ENCODE measurements at places on chromosomes 6 and 20. TPM values are rescaled to one million over a fixed set of nuclear protein-coding genes. Genes with fewer than 3 reads are reported as not detected.
A peak's percentile ranks its signal among the peaks of the same experiment; 100 is the strongest.

DNA sequence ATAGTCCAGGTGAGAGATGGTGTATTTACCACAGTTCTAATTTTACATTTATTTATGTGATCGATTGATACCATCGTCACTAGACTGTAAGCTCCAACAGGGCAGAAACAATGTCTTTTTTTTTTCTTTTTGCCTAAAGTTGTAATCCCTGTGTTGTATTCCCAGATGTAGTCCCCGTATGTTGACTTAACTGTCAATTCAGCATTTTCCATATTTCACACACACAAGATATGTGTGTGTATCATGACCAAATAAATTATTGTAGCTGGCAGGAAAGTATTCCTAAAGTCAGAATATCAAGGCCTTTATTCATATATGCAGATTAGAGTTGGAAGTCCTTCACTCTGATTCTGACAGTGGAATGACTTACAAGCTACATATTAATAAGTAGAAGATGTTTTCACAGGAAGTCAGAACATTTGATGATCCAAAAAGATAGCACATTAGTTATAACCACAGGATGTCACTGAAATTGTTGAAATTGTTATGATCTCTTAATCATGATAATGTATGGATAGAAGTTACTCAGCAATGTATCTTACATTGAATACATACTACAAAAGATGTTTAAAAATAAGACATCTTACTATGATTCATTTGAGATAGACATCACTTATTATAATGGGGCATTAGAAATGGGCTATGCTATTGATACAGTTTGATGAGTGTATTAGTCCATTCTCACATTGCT is 10.6 kb downstream of the RNF182 start:
- H3K27ac ChIP-seq = no peak overlapping the region
- no peak overlapping the region for H3K4me3 ChIP-seq
- no peaks in the 10 kb centered on the region for H3K36me3 ChIP-seq
- H3K27me3 ChIP-seq = peaks cover 29% of the 10 kb centered on the region

DNA sequence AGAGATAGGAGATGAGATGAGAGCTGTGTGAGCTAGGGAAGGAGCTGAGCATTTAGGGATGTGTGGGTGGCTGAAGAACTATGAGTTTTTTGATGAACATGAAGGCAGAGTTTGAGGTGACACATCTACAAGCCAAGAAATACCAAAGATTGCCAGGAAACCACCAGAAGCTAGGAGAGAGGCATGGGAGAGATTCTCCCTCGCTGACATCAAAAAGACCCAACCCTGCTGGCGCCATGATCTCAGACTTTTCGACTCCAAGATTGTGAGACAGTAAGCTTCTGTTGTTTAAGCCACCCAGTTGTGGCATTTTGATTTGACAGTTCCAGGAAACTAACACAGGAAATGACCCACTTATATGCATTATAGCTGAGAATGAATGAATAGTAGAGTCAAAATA is 790.9 kb downstream of the TFAP2A start:
- H3K4me1 ChIP-seq = no peaks in the 10 kb centered on the region
- H3K36me3 ChIP-seq = no peaks in the 10 kb centered on the region
- H3K27me3 ChIP-seq = no peaks in the 10 kb centered on the region
- no peak overlapping the region for H3K27ac ChIP-seq

Gene DHX16
- total RNA-seq = 22.1 TPM

DNA sequence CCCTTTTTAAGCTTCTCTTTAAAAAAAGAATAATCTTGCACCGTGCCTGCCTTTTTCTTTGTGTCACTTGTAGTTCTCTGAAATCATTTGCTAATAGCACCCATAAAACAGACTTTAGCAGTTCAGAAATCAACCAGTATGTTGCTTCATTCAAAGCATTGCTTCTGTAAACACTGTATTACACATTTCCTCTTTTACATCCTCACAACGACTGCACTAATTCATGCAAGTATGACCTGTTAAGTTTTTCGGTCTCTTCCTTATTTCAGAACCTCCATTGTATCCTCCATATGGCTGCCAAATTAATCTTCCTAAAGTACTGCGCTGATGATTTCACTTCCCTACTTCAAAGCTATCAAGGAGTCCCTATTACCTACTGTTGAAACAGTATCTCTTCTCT is 142.9 kb upstream of the RNF217 start:
- no peak overlapping the region for H3K4me3 ChIP-seq
- H3K27ac ChIP-seq = no peak overlapping the region
- no peaks in the 10 kb centered on the region for H3K27me3 ChIP-seq
- no peaks in the 10 kb centered on the region for H3K4me1 ChIP-seq

- H3K4me3 ChIP-seq = no peak overlapping the region
- DNase-seq = no peak
- H3K27me3 ChIP-seq = no peaks in the 10 kb centered on the region
- peaks cover 3% of the 10 kb centered on the region for H3K36me3 ChIP-seq
- H3K4me1 ChIP-seq = peaks cover 94% of the 10 kb centered on the region
Measured at GRCh38 chr20:44153636-44154043, 33.3 kb downstream of the JPH2 start.

DNA sequence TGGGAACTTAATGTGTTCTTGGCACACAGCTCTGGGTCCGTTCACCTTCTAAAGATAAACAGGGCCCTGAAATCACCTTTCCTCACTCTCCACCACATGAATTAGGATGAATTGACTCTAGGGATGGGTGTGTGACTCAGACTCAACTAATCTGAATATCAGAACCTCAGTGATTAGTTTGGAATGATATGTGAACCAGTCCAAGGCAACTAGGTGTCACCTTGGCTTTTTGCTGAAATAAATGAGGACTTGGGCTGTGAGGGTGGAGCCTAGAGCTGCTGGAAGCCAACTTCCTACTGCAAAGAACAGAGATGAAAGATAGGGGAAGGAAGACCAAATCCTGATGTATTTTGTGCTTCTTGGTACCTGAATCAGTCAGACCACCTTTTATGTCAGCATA is 132.0 kb upstream of the RNF24 start:
- peaks cover 18% of the 10 kb centered on the region for H3K4me1 ChIP-seq
- no peak overlapping the region for H3K27ac ChIP-seq
- no peaks in the 10 kb centered on the region for H3K36me3 ChIP-seq
- H3K27me3 ChIP-seq = no peaks in the 10 kb centered on the region

Gene RIPPLY2
- not detected for total RNA-seq

DNA sequence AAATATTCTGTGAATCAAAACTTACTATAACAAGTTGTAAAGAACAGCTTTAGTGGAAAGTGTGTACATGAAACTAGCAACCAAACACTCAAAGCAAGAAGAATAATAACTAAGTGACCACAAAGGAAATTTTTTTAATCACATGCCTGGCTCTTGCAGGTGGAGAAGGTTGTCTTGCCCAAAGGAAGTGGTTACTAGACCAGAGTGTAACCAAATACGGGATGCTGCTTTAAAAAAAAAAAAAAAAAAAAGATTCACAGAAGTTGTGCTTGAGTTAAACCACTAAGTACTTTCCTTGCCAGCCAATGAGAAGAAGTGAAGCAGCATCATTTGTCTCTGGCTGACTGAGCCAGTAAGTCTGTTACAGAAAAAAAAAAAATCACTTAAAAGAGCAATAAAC is 19.1 kb upstream of the HLA-DQB1 start:
- H3K4me1 ChIP-seq = no peaks in the 10 kb centered on the region
- no peak overlapping the region for H3K27ac ChIP-seq
- no peak overlapping the region for H3K4me3 ChIP-seq
- H3K36me3 ChIP-seq = no peaks in the 10 kb centered on the region
- H3K27me3 ChIP-seq = peaks cover 25% of the 10 kb centered on the region
- no peak for DNase-seq

- H3K27me3 ChIP-seq = no peaks in the 10 kb centered on the region
- H3K4me3 ChIP-seq = no peak overlapping the region
- no peaks in the 10 kb centered on the region for H3K36me3 ChIP-seq
- no peak for DNase-seq
- H3K27ac ChIP-seq = no peak overlapping the region
Measured at GRCh38 chr20:1087311-1087905, 31.0 kb upstream of the PSMF1 start.

- H3K36me3 ChIP-seq = no peaks in the 10 kb centered on the region
- H3K27me3 ChIP-seq = peaks cover 83% of the 10 kb centered on the region
- no peak for DNase-seq
- no peaks in the 10 kb centered on the region for H3K4me1 ChIP-seq
- no peak overlapping the region for H3K4me3 ChIP-seq
Measured at GRCh38 chr6:36327226-36327918, 9.3 kb downstream of the BNIP5 start.

GRCh38 chr6:155315516-155315871 is 1.2 kb upstream of the TFB1M start:
- DNase-seq = no peak
- H3K36me3 ChIP-seq = no peaks in the 10 kb centered on the region
- H3K27ac ChIP-seq = peak overlapping the region; percentile 96
- no peaks in the 10 kb centered on the region for H3K27me3 ChIP-seq

Gene ETV7
- not detected for total RNA-seq

DNA sequence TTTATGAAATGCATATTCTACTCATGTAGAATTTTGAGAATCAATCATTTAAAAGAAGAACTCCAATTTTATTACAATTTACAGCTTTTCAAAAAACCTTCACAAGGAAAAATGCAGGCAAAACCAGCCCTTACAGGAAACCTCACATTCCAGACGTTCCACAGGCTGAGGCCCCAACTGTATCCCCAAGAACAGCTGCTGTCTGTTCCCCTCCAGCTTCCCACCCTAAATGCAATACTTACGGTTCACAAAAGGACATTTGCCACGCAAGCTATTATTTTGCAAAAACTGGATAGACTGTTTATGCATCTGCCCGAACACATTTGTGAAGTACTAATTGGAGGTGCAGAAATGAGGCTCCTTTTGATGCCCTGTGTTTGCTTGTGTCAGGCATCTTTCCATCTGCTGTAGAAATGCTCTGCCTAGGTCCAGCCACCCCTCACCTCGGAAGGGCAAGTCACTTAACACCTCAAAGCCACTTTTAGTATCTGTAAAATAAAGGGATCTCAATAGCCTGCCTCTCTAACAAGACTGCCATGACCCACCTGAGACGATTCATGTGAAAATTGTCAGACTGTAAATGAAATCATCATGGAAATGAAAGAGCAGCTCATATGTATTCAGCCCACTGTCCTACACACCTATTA is 26.5 kb downstream of the PDE10A start:
- no peak overlapping the region for H3K4me3 ChIP-seq
- no peaks in the 10 kb centered on the region for H3K36me3 ChIP-seq
- no peak for DNase-seq
- peaks cover 71% of the 10 kb centered on the region for H3K4me1 ChIP-seq

Gene MAN1A1
- 19.7 TPM for total RNA-seq

Gene PNLDC1
- total RNA-seq = 0.33 TPM

Gene SPTLC3
- total RNA-seq = 9.0 TPM

Gene BEND6
- 0.38 TPM for total RNA-seq

- DNase-seq = no peak
- peak overlapping the region; percentile 25 for H3K4me3 ChIP-seq
- no peaks in the 10 kb centered on the region for H3K36me3 ChIP-seq
Measured at GRCh38 chr20:53763707-53764414, 170.2 kb upstream of the ZNF217 start.

Gene SYCP2
- total RNA-seq = 1.0 TPM

DNA sequence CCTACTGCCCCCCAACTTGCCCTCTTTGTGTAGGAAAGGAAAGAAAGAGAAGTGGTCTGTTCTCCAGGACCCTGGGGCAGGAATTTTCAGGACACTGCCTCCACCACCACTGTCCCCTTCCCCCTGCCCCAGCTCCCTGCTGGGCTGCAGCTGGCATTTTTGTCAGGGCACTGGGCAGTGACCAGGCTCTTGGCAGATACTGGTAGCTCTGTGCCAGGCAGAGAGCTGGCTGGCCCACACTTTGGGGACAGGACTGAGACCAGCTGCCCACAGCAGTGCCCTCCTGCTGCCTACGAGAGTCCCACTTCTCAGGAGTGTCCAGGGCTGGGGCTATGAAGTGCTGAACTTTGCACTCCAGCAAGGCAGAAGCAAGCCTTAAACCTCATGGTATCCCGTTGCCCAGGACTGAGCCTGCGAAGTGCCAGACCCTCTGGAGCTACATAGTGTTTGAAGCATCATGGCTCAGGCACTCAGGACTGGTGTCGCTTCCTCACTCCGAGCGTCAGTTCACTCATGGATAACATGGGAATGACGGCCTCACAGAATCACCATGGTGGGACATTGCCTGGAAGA is 19.3 kb downstream of the SLC13A3 start:
- H3K27ac ChIP-seq = no peak overlapping the region
- no peak overlapping the region for H3K4me3 ChIP-seq
- no peaks in the 10 kb centered on the region for H3K36me3 ChIP-seq
- no peaks in the 10 kb centered on the region for H3K4me1 ChIP-seq
- H3K27me3 ChIP-seq = peaks cover 35% of the 10 kb centered on the region

- DNase-seq = no peak
- no peaks in the 10 kb centered on the region for H3K36me3 ChIP-seq
- peaks cover 27% of the 10 kb centered on the region for H3K27me3 ChIP-seq
- no peak overlapping the region for H3K27ac ChIP-seq
- no peak overlapping the region for H3K4me3 ChIP-seq
Measured at GRCh38 chr20:2282181-2282580, 13.6 kb upstream of the TGM3 start.

DNA sequence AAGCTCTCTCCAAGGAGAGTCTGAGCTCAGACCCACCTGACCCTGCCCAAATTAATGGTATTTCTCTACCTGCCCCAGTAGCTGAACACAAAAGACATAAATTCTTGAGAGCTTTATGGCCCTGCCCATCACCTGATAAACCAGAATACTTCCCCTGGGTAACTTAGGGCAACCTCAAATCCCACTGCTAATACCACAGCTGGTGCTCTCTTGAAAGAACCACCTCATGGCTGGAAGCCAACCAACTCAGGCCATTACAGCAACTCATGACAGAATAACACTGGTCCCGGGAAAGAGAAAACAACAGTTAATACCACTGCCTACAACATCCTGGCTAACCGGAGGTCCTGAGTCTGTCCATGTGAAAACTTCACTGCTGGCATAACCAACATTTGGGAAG is 328.6 kb downstream of the NKAIN2 start:
- no peak overlapping the region for H3K27ac ChIP-seq
- H3K27me3 ChIP-seq = no peaks in the 10 kb centered on the region
- no peaks in the 10 kb centered on the region for H3K4me1 ChIP-seq

GRCh38 chr6:113854531-113855499 is 2.3 kb upstream of the MARCKS start:
- H3K27ac ChIP-seq = peak overlapping the region; percentile 94
- no peaks in the 10 kb centered on the region for H3K36me3 ChIP-seq
- DNase-seq = peak; percentile 77

Gene SOX18
- 30.5 TPM for total RNA-seq

DNA sequence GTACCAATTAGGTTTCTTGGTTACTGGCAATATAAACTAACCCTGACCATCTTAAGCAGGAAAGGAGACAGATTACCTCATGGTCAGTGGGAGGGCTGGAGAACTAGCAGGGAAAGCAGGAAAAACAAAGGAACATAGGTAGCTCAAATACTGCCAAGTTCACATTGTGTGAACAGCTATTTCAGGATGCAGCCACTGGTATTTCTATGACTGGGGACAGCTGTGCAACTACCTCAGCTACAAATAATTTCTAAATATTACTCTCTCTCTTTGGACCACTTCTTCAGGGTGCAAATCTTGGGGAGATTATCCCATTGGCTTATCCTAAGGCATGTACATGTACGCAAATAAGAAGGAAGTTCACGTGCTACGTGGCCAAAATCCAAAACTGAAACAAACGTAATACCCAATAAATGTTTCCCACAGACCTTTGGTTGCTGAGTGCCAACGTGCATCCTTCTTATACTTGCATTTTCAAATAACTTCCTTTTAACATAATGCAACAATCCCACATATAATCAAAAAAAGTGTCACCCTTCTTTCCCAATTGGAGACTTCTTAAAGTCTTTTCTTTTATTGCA is 180.9 kb downstream of the PHF3 start:
- H3K4me3 ChIP-seq = no peak overlapping the region
- H3K4me1 ChIP-seq = peaks cover 3% of the 10 kb centered on the region
- no peaks in the 10 kb centered on the region for H3K27me3 ChIP-seq
- H3K27ac ChIP-seq = no peak overlapping the region
- no peak for DNase-seq
- H3K36me3 ChIP-seq = no peaks in the 10 kb centered on the region

Gene GPSM3
- total RNA-seq = 5.0 TPM

Data from left ventricle myocardium inferior (tissue), 1 donor.